Uterus (tissue), 4 donors: ENCODE measurements at places on chromosomes 16 and 17. TPM values are rescaled to one million over a fixed set of nuclear protein-coding genes. Genes with fewer than 3 reads are reported as not detected.

GPRC5B gene
- 24.6 TPM for total RNA-seq

CACNG3 gene
- total RNA-seq = not detected

RNF157 gene
- total RNA-seq = 1.4 TPM

MILR1 gene
- total RNA-seq = 0.59 TPM

WSB1 gene
- total RNA-seq = 350 TPM

DNA sequence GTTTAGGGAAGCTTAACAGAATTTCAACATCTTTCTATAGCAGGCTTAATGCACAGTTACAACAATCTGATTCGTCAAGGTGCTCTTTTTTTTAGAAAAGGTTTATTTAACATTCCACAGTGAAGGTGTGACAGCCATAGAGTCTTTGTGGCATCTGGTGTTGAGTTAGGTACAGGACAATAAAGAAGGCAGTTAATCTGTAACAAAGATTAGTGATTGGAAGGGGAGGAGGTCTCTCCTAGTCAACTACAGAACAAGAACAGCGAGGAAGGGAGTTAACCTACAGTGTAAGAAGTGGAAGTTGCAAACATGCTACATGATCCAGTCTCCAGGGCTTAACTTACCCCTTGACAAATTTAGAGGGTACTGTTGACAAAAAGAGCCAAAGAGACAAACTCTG is 3.0 kb upstream of the ZDHHC7 start:
- DNase-seq = no peak

DNA sequence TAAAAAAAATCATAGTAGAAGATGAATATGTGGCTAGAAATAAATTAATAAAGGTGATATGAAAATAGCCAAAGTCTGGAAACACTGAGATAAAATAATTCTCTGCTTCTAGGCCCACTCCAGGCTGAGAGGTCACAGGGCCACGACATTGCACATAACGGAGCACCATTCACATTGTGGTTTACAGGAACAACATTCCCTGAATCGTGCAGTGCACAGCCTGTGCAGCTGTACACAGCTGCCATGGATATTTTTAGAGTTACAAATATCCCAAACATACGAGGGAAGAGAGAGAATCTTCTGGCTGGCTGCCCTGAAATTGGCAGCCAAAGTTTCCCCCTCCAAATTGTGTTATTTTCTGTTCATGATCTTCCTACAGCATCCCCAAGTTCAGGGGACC is 68.8 kb downstream of the GSG1L start:
- no peak for DNase-seq

DNA sequence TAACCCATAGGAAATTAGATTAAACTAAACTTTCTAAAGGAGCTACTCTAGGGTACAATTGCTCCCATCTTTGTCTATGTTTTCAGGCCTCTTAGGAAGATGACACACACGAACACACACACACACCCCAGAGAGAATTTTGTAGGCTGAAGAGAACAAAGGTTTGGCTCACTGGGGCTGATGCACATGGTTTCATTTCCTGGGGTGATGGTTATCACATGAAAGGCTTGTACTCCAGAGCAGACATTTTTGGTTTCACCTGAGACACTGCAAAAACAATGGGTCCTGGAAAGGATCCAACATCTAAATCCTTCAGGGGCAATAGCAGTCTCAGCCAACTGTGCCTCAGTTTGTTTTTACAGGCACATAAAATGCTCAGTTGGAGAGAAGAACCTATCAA is 62.8 kb downstream of the GRB7 start:
- DNase-seq = no peak

DNA sequence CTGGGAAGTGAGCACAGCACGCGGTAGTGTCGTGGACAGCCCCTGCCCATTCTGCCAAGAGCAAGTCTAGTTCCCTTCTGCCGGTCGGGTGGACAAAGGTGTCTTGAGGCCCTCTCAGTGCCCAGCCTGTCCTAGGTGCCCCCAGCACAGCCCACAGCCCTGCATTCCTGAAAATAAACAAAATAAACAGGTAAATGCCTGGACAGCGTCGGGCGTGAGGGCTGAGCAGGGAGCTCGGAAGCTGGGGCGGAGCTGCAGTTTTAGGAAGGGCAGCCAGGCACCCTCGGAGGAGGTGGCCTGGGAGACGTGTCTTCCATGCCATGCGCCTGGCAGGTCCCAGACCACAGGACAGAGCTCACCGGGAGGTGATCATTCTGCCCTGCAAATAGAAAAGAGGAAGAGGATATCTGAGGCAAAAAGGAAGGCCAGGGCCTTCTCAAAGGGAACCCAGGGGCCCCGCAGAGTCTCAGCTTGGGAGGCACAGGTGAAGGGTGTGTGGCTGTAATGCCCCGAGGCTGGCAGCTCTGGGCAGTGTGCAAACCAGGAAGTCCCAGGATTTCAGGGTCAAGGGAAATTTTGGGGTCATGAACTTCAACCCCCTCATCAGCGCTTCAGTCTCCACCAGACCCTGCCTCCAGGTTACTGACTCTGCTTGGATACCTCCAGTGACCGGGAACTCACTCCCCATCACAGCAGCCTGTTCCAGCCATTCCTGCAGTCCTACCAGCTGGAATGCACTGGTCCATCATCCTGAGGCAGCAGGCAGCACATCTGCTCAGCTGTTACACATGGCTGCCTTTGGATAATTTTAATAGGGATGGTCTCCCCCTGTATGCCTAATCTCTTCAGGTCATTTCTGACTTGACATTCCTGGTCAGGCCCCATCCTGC is 1.7 kb downstream of the ZNF469 start:
- DNase-seq = no peak

- no peak for DNase-seq
Measured at GRCh38 chr17:20085283-20085845, 76.2 kb downstream of the SPECC1 start.

DNA sequence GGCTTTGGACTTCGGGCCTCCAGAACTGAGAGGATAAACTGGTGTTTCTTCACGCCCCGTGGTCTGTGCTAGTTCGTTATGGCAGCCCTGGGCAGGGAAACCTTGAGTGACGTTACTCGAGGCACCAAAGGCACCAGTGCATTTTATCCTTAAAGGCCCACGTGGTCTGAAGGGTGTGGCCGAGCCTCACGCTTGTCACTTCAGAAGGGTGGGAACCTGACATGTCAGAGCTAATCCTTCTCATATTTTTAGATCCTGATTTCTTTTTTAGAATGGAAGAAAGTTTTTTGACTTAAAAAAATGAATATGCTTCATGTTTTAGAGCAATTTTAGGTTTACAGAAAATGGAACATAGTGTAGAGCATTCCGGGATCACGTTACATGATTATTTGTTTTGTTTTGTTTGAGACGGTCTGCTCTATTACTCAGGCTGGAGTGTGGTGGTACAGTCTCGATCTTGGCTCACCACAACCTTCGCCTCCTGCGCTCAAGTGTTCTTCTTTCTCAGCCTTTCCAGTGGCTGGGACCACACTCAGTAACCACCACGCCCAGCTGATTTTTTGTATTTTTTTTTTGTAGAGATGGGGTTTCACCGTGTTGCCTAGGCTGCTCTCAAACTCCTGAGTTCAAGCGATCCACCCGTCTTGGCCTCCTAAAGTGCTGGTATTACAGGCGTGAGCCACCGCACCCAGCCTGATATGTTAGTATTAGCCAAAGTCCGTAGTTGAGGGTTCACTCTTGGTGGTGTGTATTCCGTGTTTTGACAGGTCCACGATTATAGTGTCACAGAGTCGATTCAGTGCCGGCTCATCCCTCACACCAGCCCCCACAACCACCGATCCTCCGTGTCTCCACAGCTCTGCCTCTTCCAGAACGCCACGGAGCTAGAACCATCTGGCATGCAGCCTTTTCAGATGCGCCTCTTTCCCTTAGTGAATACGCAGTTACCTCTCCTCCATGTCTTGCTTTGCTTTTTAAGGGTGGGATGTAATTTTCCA is 47.9 kb downstream of the RAB11FIP3 start:
- DNase-seq = no peak

- DNase-seq = no peak
Measured at GRCh38 chr17:81272616-81273015, 22.5 kb downstream of the SLC38A10 start.

GRCh38 chr17:8522577-8522976 is 86.9 kb downstream of the NDEL1 start:
- no peak for DNase-seq

- DNase-seq = no peak
Measured at GRCh38 chr17:30363715-30364202, 15.0 kb upstream of the CPD start.

DNA sequence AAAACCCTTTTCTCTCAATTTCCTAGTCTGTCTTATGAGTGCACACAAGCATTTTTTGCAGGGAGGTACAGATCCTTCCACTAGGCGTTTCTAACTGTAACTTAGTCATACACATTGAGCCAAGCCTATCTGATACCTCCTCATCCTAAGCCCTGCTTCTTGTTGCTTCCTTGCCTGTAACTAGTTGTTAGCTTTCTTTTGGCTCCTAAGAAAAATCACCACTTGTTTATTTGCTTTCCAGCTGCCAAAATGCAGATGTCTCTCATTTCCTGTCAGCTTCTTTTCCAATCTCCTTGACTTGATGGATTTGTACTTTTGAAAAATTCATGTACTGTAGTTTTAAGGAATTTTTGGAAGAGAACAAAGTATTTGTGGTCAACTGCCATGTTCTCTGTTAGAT is 73.7 kb downstream of the TNRC6C start:
- DNase-seq = no peak

- no peak for DNase-seq
Measured at GRCh38 chr16:23367988-23368387, 65.9 kb downstream of the SCNN1B start.

GRCh38 chr17:64075913-64076312 is 54.0 kb downstream of the ERN1 start:
- no peak for DNase-seq

DNA sequence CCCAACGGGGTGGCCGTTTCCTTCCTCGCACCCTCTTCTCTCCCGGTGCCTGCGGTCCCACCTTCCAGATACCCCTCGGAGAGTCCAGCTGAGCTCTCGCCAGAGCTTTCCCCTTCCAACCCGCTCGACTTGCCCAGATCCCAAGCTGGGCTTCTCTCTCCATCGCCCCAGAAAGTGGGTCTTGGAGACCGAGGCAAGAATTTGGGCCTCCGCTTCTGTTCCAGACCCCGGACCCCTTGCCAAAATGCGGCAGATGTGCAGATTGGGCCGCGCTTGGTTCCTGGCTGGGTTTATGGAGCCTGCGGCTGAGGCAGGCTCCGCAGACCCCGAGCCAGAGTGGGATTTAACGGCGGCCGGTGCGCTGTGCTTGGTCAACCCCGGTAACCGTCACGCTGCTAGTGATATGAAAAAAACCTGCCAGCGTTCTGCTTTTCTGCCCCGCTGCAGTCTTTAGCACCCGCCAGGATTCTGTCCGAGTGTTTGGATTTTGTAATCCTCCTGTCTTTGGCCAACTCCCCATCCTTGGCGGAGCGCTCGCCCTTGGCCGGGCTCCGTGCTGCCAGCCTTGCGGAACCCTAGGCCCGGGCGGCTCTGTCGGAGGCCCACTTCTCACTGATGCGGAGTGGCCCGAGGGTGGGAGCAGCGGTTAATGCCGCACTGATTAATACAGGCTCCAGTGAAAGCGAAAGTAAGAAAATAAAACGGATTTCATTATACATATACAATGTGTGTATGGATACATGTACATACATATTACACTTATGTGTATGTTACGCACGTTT is 754 bp upstream of the SLFN11 start:
- peak; percentile 38 for DNase-seq

- DNase-seq = no peak
Measured at GRCh38 chr16:89142474-89143195, 28.9 kb upstream of the CDH15 start.

DNA sequence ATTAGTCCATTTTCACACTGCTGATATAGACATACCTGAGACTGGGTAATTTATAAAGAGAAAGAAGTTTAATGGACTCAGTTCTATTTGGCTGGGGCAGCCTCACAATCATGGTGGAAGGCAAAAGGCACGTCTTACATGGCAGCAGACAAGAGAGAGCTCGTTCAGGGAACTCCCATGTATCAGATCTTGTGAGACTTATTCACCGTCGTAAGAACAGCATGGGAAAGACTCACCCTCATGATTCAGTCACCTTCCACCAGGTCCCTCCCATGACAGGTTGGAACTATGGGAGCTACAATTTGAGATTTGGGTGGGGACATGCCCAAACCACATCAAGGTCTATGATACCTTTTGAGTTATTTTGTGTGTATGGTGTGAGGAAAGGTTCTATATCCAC is 66.9 kb downstream of the METRNL start:
- no peak for DNase-seq
